SJSA1 (cell line): ENCODE measurements at places on chromosomes 5 and 9.
A peak's percentile ranks its signal among the peaks of the same experiment; 100 is the strongest.

DNA sequence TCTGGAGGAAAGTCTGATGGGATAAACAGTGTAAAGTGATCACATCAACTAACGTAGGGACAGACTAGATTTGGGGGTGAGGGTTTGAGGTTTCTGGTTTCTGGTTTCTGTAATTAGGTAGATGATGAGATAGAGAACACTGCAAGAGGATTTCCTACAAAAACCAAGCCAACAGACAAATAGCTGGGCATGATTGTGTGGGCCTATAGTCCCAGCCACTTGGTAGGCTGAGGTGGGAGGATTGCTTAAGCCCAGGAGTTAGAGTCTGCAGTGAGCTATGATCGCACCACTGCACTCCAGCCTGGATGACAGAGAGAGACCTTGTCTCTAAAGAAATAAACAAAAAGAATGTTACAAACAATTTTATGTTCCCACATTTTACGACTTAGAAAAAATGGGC, 34.4 kb upstream of the RNU6ATAC start:
- no peak for DNase-seq

DNA sequence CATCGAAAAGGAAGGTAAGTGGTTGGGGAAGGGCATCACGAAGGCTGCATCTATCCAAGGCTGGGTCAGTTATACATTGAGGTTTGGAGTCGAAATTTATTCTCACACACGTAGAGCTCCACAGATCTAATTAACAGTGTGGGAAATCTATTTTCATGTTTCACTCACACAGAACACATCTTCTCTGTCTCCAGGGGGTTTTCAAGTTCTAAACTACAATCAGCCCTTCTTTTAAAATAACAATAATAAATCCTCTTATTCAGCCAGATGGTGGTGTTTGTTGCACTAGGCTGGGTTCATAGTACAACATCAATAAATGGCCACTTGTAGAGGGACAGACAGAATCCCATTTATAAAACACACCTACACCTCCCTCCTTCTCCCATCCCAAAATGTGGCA, 174.5 kb upstream of the KLF9 start:
- no peak for DNase-seq

DNA sequence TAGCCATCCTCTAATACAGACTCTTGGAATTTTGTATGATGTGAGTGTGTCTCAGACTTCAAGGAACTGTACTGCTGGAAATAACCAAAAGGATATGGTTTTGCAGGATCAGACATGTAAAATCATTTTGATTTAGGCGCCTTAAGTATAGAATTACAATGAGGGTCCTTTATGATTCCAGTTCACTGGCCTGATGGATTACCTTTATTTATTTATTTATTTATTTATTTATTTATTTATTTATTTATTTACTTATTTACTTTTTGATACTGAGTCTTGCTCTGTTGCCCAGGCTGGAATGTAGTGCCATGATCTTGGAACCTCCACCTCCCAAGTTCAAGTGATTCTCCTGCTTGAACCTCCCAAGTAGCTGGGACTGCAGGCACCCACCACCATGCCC, 37.9 kb upstream of the ROPN1L start:
- no peak for DNase-seq

- DNase-seq = peak; percentile 3
Observed at GRCh38 chr9:6827439-6828145, 69.8 kb downstream of the KDM4C start.

GRCh38 chr9:116147821-116148220, 5.8 kb upstream of the PAPPA start:
- DNase-seq = no peak

GRCh38 chr9:13445103-13445500, 165.6 kb upstream of the MPDZ start:
- no peak for DNase-seq
